ENCODE measurements at places on chromosomes 16 and 17. TPM values are rescaled to one million over a fixed set of nuclear protein-coding genes. Genes with fewer than 3 reads are reported as not detected.

The TMEM132E gene
- not detected for total RNA-seq

The HP gene
- total RNA-seq: 2.4 TPM

The CCDC144A gene
- total RNA-seq: 0.25 TPM

The DLG4 gene
- total RNA-seq: 19.5 TPM

The C16orf92 gene
- not detected for total RNA-seq

The HOXB6 gene
- 0.32 TPM for total RNA-seq

The MSLN gene
- total RNA-seq: not detected

The PSME3IP1 gene
- total RNA-seq: 62.9 TPM

The PDXDC1 gene
- total RNA-seq: 67.2 TPM

The ZFP3 gene
- total RNA-seq: 10.1 TPM

The ITGAD gene
- total RNA-seq: not detected

The FOXF1 gene
- total RNA-seq: 0.21 TPM

The EVPL gene
- not detected for total RNA-seq

All from heart right ventricle (tissue), 16 donors.